Suppressor macrophage treated with lipopolysaccharide for 4 hours (primary cell): ENCODE measurements at places on chromosomes 6 and 20.

GRCh38 chr6:42704251-42704936 lies 18.0 kb downstream of the PRPH2 start:
- no peak for DNase-seq

DNA sequence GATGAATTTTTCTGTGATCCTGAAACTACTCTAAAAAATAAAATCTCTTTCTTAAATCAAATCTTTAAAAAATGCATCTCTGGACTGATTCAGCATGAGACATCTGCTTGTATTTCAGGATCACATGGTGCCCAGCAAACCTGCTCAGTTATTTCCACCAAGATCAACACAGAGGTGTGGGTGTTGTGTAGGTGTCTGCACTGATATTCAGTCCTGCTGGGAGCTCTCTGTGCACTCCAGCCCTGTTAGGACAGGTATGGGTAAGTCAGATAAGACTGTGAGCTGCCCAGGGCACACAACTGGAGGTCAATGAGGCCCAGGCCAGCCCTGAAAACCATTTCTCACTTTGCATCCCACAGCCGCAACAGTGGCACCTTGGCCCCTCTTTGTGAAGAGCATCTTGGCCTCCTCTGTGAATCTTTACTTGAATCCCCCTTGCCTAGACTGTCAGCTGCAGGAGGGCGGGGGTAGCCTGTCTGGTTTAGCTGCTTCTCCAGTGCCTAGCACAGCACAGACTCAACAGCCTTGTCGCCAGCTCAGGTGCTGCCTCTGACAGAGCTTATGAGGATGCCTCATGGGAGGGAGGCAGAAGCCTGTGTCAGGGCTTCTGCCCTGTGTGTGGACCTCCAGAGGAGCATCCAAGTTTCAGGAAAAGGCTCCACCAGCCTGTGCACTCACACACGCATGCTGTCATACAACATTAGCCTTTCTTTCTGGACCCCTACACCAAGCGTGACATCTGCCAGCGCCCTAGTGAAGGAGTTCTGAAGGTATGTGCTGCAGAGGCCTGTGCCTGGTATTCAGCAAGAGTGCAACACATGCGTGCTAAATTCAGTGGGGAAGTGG lies 187.6 kb upstream of the CST7 start:
- DNase-seq = no peak

GRCh38 chr6:125117818-125118217 lies 35.8 kb upstream of the TPD52L1 start:
- no peak for DNase-seq

DNA sequence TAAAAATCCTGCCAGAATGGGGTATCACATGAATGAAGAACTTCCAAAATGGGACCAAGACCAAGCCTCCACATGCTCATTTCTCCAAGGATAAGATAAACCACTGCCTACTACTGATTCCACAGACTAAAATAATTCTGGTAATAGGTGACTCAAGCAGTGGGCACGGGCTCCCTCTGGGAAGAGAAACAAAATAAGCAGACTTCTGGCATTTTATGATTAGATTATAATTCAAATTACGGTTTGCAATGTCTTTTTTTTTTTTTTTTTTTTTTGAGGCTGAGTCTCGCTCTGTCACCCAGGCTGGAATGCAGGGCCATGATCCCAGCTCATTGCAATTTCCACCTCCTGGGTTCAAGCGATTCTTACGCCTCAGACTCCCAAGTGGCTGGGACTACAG lies 16.0 kb downstream of the UQCC1 start:
- DNase-seq = no peak

- DNase-seq = peak; percentile 58
Observed at GRCh38 chr6:90197854-90198496, 98.7 kb downstream of the BACH2 start.

DNA sequence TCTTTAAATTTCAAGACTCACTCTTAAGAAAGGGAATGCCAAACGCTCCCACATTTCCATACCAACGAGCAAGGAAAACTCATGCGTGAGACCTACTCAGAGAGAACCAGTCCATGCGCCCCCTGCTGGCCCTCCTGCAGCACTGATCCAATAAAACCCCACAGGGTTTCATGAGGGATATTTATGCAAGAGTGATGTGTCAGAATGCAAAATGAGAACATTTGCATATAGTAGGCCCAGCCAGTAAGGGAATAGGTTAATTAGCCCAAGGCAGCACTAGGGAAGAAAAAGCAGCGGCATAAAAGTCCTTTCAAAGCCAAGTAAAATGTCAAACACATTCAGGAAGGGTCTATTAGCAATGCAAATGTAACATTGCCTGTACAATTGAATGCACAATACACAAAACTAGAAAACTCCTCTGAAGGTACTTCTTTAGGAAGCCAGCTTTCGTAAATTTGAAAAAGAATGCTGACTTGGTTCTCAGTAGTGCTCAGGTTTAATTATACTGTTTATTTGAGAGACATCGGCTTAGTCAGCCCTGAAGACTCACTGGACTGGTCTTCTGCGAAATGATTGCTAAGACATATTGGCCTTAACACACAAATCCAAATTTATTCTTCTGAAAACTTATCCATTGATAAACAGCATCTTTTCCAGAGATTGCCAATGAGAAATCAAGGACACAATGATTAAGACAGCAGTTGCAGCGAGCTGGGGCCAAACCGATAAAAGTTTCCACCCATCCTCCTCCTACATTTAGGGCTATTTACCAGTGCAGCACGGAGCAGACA lies 93.2 kb downstream of the GMPR start:
- peak; percentile 88 for DNase-seq

GRCh38 chr20:54221353-54221752 lies 13.5 kb downstream of the PFDN4 start:
- peak; percentile 52 for DNase-seq

GRCh38 chr6:4413073-4413472 lies 277.7 kb upstream of the ECI2 start:
- DNase-seq = no peak

- peak; percentile 83 for DNase-seq
Observed at GRCh38 chr6:170459451-170459850, 93.7 kb downstream of the PSMB1 start.

DNA sequence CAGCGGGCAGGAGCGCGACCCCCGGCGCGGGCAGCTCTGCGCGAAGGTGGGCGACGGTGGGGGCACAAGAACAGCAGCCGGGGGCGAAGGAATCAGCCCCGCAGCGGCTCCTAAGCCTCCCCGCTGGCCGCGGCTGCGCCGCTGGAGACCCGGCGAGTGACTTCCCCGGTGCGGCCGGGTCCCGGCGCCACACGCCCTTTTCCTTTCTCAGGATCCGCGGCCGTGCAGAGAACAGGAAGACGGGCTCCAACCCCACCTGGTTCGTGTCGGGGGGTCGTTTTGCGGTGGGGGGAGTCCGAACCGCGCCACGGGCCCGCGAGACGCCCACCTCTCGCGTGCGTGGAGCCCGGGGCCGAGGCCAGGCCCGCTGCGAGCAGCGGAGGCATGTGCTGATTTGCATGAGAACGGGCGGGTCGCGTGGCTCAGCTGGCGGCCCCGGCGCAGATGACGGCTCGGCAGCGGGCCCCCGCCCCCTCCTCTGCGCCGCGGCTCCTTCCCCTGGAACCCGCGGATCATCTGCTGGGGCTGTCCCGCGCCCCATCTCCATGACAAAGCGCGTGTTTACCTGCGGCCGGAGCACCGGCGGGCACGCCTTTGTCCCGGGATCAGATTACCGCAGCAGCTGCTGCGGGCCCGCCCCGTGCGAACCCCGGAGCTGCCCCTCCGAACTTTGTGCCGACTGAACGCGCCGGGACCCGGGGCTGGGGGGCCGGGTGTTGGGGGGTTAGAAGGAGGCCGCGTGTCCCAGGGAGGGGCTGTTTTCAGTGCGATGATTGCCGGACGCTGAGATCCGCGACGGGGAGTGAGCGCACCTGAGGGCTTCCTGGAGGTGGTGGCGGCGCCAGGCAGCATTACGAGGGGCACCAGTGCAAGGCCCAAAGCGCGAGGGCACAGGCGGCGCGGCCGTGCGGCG lies 4.9 kb upstream of the DLL1 start:
- peak; percentile 57 for DNase-seq

DNA sequence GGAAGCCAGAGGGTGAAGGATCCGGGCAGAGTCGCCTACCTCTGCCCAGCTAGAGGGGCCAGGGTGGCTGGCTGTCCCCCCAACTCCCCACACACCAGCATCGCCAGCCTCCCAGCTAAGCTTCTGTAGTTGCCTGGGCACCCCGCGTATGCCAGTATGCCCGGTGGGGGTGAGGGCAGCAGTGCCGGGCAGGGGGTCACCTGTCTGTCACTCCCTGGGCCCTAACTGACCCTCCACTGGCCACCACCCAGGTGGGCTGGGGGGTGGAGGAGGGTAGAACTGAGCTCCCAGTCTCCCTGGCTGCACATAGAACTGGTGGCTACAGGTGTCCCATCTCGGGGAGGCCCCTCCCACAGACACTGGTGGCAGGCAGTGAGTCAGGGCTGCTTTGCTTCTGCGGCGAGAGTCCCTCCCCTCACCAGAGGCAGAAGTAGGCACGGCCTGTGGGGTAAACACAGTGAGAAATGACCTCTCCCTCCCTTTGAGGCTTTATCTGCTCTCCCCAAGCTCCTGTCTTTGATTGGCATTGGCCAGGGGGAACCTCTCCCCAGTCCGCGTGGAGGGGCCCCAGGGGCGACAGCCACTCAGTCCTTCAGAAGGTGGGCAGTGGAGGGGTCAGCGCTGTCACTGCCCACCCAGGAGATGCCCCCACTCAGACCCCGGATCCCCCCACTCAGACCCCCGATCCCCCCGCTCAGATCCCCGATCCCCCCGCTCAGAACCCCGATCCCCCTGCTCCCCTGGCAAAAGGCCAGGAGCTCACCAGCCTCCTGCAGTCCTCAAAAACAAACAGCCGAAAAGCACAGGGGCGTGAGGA lies 2.5 kb downstream of the NTSR1 start:
- peak; percentile 72 for DNase-seq

DNA sequence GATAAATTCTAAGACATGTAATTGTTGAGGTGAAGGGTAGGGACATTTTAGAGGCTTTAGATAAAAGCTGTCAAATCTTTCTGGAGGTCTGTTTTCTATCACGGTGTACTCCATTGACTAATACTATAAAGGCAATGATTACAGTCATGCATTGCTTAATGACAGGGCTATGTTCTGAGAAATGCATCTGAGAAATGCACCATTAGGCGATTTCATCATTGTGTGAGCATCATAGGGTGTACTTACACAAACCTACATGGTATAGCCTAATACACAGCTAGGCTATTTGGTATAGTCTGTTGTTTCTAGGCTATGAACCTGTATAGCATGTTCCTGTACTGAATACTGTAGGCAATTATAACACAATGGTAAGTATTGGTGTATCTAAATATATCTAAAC lies 71.3 kb upstream of the FYN start:
- DNase-seq = peak; percentile 69

DNA sequence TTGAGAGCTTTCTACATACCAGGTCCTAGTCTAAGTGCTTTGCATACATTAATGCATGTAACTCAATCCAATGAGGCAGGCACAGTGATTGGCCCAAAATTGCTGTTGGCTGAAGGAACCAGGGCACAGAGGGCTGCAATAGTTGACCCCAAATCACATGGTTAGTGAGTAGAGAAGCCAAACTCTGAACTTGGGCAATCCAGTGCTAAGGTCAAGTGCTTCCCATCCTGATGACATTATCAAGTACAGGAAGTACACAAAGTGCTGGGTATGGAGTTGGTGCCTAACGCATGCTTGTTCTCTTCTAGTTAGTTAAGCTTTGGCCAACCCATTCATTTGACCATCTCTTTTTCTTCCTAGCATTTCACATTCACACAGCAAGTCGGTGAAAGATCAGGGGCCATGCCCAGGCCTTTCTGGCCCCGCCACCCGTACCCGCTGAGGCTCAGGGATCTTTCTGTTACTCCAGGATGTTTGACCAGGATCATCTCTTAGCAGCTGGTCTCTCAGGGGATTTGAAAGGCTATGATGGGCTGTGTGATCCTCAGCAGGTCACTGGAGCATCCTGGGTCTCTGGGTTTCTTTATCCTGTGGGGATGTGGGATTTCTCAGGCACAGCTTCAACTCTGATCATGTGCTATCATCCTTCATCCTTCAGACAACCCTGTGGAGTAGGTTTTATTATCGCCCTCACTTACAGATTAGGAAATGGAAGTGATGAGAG lies 7.0 kb downstream of the KCNB1 start:
- peak; percentile 24 for DNase-seq

DNA sequence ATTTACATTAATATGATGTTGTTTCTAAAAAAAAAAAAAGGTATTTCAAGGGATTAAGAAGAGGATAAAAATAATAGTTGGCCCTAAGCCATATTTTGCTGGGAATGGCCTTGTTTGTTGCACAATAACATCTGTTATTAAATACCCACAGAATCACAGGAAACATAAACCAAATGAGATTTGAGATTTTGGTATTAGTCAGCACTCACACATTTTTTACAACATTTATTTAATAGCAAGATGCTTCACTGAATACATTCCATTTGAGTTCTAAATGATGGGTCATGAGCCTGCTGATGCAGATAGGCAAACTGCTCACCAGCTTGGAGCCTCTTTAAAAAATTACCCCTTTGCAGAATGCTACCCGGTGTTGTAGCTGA lies 92.9 kb upstream of the ENPP5 start:
- DNase-seq = no peak

DNA sequence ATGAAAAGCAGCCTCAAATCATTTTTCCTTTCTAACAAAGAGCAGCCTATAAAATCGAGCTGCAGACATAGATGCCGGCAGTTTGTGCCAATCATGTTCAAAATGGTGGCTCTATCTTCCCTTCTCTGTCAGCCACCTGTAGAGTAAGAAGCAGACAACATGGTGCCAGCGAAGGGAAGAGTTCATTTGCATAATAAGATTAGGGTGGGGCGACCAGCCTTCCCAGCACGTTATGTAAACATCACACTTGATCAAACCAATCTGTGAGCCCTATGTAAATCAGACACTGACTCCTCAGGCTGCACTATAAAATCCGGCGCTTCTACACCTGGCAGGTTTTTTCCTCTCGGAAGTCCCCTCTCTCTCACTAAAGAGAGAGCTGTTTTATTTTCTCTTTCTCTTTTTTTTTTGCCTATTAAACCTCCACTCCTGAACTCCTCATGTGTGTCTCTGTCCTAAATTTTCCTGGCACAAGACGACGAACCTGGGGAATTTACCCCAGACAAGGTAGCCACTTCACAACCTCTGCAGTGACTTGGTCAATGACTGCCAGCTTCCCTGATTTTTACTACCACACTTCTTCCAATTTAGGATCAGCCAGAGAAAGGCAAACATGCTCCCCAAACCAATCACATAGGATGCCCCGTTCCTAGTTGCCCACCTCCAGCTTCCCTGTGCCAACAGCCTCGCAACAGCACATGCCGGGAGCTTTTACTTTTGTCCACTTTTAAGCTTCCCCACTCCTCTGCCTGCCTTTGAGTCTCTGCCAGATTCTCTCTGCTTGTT lies 12.9 kb downstream of the TPMT start:
- no peak for DNase-seq

- no peak for DNase-seq
Observed at GRCh38 chr6:33764036-33764435, 17.3 kb upstream of the IP6K3 start.

GRCh38 chr6:4253604-4254231 lies 118.3 kb upstream of the ECI2 start:
- no peak for DNase-seq

GRCh38 chr6:119728220-119728750 lies 378.7 kb upstream of the MAN1A1 start:
- DNase-seq = no peak

- no peak for DNase-seq
Observed at GRCh38 chr6:40389254-40389653, 197.9 kb downstream of the LRFN2 start.
